ENCODE measurements at places on chromosomes 7 and 10. TPM values are rescaled to one million over a fixed set of nuclear protein-coding genes. Genes with fewer than 3 reads are reported as not detected.

DNA sequence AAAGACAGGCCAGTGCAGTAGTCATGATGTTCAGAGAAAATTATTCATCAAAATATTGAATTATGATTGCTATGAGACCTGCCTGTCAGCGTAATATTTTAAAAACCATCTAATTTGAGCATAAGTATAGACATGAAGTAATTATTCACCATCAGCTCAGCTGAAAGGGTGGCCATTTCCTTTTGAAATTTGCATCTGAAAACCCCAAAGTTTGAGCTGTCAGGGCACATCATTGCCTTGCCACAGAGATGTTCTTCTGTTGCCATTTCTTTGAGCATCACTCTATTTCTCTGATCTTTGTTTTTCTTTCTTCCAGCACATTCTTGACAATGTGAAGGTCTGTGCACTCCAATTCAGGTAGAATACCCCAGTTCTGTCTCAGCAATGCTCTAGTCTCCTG is 147.5 kb upstream of the RHOBTB1 start:
- no peak overlapping the region for H3K27ac ChIP-seq
- no peaks in the 10 kb centered on the region for H3K27me3 ChIP-seq
- H3K4me3 ChIP-seq = no peak overlapping the region
- DNase-seq = no peak

GRCh38 chr10:117926491-117926890 is 120.2 kb downstream of the RAB11FIP2 start:
- H3K4me1 ChIP-seq = peaks cover 7% of the 10 kb centered on the region
- H3K4me3 ChIP-seq = no peak overlapping the region
- no peak for DNase-seq
- no peaks in the 10 kb centered on the region for H3K27me3 ChIP-seq
- no peak overlapping the region for H3K27ac ChIP-seq

The RADIL gene
- total RNA-seq = 2.4 TPM

DNA sequence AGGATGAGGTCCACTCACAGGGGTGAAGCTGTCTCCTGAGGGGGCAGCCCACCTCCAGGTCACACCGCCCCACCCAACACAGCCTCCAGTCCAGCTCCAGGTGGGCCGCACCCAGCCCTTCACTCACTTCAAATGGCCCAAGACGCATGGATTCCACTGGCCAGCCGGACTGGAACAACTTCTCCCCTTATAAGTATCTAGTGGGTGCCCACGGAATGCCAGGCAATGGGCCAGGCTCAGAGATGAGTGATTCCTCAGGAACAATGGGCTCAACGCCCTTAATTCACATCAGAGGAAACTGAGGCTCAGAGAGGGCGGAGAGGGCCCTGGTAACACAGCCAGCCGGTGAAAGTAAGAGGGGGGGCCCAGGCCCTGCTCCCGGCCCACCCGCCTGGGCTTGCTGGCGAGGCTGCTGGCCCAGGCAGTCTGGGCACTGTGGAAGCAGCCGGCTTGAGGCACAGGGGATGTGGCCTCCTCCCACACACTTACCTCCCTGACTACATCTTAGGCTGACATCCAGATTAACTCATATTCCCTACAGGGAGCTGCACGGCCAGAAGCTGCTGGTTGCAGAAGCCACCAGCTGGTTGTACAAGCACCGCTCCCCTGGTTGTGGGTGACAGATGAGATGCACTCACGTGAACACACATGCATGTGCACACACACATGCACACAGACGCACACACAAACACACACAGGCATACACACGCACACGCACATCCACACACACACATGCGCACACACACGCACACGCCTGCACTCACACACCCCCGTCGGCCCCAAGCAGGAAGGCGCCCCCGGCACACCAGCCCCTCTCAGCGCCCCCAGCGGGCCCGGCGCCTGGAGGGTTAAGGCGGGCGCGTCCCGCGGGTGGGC is 1.0 kb upstream of the FAM20C start:
- H3K36me3 ChIP-seq = no peaks in the 10 kb centered on the region
- no peak overlapping the region for H3K27ac ChIP-seq
- peaks cover 27% of the 10 kb centered on the region for H3K27me3 ChIP-seq
- peak overlapping the region; percentile 93 for H3K4me3 ChIP-seq
- H3K4me1 ChIP-seq = peaks cover 11% of the 10 kb centered on the region

GRCh38 chr10:113438652-113439051 is 114.2 kb upstream of the HABP2 start:
- H3K27ac ChIP-seq = no peak overlapping the region
- no peak overlapping the region for H3K4me3 ChIP-seq
- peaks cover 2% of the 10 kb centered on the region for H3K27me3 ChIP-seq
- no peaks in the 10 kb centered on the region for H3K4me1 ChIP-seq
- H3K36me3 ChIP-seq = no peaks in the 10 kb centered on the region

DNA sequence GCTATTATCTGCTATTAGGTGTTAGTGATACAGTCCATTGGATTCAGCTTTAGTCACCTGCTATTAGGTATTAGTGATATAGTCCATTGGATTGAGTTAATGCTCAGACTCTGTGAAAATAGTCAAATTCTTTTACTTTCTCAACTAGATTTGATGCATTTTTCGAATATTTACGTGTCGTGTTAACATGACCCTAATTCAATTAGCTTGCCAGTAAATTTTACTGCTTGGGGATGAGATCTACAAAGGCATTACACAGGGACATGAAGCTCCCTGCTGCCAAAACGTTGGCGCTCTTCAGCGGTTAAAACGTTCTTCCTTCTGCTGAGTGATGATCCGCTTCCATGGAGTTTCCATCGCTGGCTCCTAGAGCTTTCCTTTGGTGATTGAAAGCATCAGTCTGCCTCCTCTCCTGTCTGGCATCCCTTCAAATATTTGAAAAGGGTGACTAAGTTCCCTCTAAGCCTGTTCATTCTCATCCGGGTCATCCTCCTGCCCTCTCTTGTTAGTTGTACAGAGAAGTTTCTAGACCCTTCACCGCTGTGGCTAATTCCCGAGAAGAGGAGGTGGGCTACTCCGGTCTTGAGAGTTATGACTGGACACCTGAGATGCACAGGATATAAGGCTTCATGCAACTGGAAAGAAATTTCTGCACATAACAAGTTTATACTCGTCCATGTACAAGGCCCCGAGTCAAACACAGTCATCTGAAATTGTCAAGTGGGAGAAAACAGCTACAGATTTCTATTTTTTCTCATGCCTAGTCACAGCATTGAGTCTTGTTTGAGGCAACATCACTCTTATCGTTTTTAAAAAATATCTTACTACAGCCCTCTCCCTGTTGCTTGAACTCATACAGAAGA is 254.0 kb downstream of the KLF6 start:
- H3K4me1 ChIP-seq = no peaks in the 10 kb centered on the region
- H3K27ac ChIP-seq = no peak overlapping the region
- peaks cover 3% of the 10 kb centered on the region for H3K27me3 ChIP-seq
- H3K4me3 ChIP-seq = no peak overlapping the region
- DNase-seq = no peak
- no peaks in the 10 kb centered on the region for H3K36me3 ChIP-seq

The CTNNA3 gene
- total RNA-seq = 2.3 TPM

GRCh38 chr10:14162629-14163344 is 167.9 kb downstream of the FRMD4A start:
- DNase-seq = no peak
- H3K4me3 ChIP-seq = no peak overlapping the region
- no peak overlapping the region for H3K27ac ChIP-seq
- H3K4me1 ChIP-seq = peaks cover 2% of the 10 kb centered on the region
- no peaks in the 10 kb centered on the region for H3K27me3 ChIP-seq

The CTTNBP2 gene
- total RNA-seq = 24.4 TPM

The AGR2 gene
- total RNA-seq = not detected

DNA sequence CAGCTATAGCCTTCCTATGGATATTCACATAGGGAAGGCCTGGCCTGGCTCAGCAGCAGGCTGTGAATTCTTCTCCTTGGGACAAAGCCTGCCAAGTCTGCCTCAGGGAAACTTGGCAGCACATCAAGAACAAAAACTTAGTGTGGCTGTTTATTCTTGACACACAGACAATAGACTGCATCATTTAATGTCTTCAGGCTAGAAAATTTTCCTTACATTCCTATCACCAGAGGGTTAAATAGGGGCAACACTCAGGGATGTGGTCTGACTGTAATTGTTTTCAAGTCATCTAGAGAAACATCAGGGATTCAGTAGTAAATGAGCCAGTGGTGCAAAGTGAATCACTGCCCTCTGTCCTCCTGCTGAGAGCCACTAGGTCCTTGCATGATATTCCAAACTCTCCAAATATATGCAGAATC is 137.3 kb downstream of the SEMA3C start:
- H3K27me3 ChIP-seq = no peaks in the 10 kb centered on the region
- H3K4me3 ChIP-seq = no peak overlapping the region
- H3K27ac ChIP-seq = no peak overlapping the region
- H3K4me1 ChIP-seq = no peaks in the 10 kb centered on the region

Measured in endothelial cell (in vitro differentiated cells).